NCI-H82 (cell line): ENCODE measurements at places on chromosomes 12 and 14.

- DNase-seq: peak; percentile 43
Observed at GRCh38 chr12:12985817-12986408, 14.2 kb downstream of the HEBP1 start.

- DNase-seq: no peak
Observed at GRCh38 chr14:54301359-54301758, 95.4 kb upstream of the CDKN3 start.

GRCh38 chr12:125222876-125223275 is 157.6 kb downstream of the AACS start:
- DNase-seq: no peak

GRCh38 chr14:22131749-22132476 is 457.1 kb downstream of the DAD1 start:
- peak; percentile 19 for DNase-seq

DNA sequence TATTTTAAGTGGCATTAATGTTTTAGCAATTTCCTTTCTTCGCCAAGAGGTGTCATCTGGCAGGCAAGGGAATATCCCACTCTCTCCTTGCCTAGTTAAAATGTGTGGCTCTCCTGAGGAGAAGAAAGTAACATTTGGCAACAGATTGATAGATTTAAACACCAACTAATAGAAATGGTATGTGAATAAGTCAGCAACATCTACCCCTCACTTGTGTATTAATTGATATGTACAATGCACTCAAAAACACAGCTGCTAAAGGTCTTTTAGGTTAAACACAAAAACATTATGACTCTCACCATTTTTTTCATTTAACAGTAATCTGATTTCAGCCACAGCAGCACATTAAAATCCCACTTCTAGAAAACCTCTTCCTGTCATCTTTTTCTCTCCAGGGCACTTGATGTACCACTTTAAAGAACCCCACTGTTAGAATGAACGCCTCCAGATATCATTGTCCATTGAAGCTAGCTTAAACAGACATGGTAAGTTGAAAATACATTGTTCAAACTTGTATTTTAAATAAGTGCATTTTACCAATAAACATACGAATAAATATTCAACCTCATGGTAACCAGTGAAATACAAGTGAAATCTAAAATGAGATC is 151.7 kb downstream of the RPAP3 start:
- DNase-seq: no peak

DNA sequence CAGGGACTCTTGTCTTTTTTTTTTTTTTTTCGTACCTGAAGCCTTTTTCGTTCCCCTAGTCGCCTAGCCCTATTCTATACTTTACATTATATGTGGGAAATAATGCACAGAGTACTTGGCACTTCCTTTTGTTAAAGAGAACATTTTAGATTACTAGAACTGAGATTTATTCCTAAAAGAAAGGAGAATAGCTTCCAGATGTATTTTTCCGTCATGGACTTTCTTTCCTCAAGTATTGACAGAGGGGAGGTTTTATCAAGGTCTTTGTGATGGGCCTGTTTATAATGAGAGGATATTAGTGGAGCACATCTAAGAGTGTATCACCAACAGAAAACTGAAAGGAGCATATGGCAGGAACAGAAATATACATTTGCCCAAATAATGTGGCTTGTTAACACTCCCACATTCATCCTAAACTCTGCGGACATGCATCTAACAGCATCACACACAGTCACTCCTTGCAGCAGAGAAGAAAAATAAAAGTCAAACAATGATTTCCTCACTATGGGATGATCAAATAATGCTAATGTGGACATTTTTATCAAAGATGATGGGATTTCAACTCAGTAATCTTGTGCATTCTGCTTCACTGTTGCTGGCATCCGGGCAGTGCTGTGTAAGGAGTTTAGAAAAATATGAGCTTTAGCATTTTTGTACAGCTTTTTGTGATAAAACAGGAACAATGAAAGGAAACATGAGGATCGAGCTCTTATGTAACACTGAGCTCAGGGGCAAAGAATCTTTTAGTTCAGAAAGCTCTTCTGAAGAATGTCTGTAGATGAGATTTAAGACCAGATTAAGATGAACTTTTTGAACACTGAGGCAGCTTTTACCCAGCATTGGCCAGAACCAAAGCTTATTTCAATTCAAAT is 183.1 kb downstream of the EGLN3 start:
- no peak for DNase-seq

DNA sequence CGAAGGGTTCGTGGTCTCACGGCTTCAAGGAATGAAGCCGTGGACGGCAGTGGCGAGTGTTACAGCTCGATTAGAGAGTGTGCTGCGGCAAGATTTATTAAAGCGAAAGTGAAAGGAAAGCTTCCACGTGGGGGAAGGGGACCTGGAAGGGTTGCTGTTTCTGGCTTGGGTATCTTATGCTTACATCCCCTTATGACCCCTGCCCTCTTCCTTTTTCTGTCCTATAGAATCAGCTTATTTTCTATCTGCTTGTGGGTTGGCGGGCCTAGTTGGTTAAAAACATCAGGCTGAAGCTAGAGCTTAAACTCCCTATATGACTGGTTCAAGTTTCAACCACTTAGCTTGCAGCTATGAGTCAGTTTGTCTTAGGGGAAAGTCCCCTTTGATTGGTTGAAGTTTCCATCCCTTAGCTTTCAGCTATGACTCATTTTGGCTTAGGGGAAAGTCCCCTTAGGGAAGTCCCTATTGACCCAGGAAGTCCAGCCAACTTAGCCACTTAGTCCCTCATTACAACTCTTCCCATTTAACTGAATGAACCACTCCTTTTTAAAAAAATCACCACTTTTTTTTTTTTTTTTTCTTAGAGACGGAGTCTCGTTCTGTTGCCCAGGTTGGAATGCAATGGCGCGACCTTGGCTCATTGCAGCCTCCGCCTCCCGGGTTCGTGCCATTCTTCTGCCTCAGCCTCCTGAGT is 1494.7 kb upstream of the TMEM132C start:
- DNase-seq: no peak

GRCh38 chr12:2857576-2857975 is 737 bp upstream of the TEX52 start:
- no peak for DNase-seq

GRCh38 chr14:21098892-21099595 is 589 bp upstream of the ZNF219 start:
- peak; percentile 28 for DNase-seq

DNA sequence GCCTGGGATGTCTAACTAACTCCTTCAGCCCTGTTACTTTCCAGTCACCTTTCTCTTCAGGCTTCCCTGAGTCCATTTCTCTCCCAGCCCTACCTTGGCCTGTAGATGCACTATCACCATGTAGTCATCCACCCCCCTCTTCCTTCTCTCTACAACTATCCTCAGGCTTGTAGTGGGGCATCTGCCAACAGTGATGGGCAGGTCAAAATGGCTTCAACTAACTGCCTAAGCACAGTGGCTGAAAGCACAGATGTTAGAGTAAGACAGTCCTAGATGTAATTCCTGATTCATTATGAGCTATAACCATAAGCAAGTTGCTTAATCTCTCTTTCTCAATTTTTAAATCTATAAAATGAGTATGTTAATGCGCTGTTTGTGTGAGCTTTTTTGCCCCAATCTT is 133.6 kb upstream of the NAV3 start:
- no peak for DNase-seq

DNA sequence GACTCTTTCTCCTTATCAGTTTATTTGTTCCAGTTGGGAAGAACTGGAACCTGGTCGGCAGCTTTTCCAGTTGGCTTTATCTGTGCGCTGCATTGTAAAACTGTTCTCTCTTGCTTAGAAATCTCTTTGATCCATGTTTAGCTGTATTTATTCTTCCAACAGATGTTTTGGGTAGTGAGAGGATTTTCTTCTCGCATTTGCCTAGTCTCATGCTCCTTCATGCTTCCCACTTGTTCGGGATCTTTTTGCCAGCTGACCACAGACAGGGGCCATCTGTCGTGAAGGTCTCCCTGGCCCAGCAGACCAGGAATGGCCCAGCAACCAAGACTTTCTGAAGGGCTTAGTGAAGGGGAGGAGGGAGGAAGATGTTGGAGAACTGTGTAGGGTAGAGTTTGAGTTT is 21.6 kb downstream of the NTF3 start:
- DNase-seq: peak; percentile 86

- DNase-seq: no peak
Observed at GRCh38 chr14:100607611-100607956, 20.4 kb upstream of the BEGAIN start.
